ENCODE measurements at places on chromosomes 3 and 15.
A peak's percentile ranks its signal among the peaks of the same experiment; 100 is the strongest.

- no peak for DNase-seq
Measured at GRCh38 chr3:72487946-72488737, 360.1 kb downstream of the SHQ1 start.

GRCh38 chr3:173865900-173866498 lies 468.5 kb downstream of the NLGN1 start:
- no peak for DNase-seq

GRCh38 chr3:56219894-56220805 lies 248.1 kb downstream of the ERC2 start:
- DNase-seq = no peak

DNA sequence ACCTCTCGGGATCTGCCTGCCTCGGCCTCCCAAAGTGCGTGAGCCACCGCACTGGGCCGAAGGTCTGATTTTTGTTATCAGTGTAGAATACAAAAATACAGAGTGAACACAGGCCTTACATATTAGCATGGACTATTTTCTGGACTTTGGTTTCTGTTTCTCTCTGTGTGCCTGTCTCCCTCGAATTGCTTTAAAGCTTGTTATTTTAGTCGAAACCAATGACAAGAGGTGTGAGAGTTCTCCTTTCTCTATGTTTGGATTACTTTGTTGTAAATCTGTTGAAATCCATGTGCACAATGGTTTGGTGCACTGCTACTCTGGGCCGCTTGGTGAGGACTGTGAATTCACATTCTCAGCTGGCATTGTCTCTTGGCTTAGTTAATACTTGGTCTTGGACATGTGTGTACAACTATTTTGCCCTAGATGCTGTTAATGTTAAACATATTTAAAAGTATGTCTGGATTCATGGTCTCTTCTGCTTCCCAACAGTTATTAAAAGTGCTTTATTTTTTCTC lies 23.9 kb downstream of the MED12L start:
- no peak for DNase-seq

DNA sequence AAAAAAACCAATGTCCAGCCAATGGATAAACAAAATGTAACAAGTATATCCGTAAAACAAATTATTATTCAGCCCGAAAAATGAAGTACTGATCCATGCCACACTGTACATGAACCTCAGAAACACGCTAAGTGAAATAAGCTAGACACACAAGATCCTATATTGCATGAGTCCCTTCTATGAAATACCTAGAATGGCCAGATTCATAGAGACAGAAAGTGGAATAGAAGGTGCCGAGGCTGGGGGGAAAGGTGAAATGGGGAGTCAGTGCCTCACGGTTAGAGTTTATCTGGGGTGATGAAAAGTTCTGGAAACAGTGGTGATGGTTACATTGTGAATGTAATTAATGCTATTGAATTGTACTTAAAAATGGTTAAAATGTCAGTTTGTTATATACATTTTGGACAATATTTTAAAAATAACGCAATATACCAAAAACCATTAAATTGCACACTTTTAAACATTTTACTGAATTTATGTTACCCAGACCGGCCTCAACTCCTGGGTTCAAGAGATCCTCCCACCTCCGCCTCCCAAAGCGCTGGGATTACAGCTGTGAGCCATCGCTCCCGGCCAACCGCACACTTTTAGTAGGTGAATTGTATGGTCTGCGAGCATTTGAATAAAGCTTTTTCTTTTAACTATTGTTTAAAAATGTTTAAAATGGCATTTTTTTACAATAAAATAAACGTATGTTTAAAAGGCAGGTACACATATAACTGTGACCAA lies 2.1 kb downstream of the RNF168 start:
- no peak for DNase-seq

GRCh38 chr3:69161587-69162307 lies 39.4 kb upstream of the LMOD3 start:
- peak; percentile 7 for DNase-seq

- no peak for DNase-seq
Measured at GRCh38 chr3:2686816-2687502, 423.2 kb downstream of the IL5RA start.

DNA sequence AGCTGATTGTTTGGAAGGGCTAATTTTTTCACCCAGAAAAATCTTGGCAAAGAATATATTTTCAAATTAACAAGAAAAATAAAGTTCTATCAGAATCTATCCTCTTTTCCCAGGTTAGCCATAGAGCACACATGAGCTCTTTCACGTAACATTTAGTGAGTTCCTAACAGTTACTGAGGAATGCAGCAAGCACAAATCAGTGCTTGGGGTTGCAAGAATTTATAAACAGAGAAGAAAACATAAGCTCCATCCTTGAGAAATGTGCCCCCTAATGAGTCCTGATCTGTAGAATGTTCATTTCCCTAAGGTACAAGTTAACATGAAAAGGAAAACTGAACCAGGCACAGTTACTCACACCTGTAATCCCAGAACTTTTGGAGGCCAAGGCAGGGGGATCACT lies 13.9 kb downstream of the EOGT start:
- DNase-seq = no peak

DNA sequence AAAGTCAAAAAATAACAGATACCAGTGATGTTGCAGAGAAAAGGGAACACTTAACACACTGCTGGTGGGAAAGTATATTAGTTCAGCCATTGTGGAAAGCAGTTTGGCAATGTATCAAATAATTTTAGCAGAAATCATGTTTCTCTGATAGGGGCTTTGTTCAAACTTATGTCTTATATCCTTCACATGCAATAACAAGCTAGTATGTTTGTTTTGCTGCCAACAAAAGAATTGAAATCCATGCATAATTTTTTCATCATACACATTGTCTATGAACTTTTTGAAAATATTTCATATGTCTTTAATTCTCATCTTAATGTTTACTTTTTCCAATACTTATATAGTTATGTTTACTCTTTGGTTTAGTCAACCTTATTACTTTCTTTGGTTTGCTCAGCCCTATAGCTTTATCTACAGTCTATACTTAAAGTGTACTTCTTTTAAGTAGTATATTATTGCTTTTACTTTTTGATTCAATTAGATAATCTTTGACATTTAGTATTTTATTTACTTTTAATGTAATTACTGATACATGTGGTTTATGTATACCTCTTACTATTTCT lies 639.6 kb upstream of the CBLB start:
- no peak for DNase-seq

- no peak for DNase-seq
Measured at GRCh38 chr15:74055804-74056203, 26.5 kb downstream of the GOLGA6A start.

- DNase-seq = no peak
Measured at GRCh38 chr3:105103139-105103538, 263.6 kb upstream of the ALCAM start.

DNA sequence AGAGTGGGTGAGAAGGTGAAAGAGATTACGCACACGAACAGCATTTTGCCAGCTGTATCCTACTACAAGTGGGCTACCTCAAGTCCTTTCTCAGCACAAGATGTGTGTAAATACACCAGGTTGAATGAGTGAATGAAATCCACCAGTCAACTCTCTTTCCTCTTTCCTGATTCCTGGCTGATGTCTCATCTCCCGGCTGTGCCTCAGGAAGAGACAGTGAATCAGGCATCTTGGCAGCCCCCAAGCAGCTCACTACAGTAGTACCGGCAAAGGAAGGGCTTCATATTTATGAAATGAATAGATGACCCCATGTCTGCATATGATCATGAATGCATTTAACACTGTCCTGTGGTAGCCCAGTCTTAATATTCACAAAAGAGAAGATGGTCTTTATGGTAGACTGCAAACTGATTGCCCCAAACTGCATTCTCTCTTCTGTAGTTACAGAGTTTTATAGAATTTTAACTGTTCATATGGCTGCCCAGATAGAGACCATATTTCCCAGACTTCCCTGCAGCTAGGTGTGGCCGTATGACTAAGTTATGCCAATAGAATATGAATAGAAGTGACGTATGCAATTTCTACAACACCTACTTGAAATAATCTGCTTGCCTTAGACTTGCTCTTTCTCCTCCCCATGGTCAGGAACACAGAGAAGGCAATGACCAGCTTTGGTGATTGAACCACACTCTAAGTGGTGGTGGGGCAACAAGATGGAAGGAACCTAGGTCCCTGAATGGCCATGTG lies 22.7 kb downstream of the MGLL start:
- DNase-seq = no peak

GRCh38 chr3:46675426-46675825 lies 18.1 kb downstream of the ALS2CL start:
- no peak for DNase-seq

DNA sequence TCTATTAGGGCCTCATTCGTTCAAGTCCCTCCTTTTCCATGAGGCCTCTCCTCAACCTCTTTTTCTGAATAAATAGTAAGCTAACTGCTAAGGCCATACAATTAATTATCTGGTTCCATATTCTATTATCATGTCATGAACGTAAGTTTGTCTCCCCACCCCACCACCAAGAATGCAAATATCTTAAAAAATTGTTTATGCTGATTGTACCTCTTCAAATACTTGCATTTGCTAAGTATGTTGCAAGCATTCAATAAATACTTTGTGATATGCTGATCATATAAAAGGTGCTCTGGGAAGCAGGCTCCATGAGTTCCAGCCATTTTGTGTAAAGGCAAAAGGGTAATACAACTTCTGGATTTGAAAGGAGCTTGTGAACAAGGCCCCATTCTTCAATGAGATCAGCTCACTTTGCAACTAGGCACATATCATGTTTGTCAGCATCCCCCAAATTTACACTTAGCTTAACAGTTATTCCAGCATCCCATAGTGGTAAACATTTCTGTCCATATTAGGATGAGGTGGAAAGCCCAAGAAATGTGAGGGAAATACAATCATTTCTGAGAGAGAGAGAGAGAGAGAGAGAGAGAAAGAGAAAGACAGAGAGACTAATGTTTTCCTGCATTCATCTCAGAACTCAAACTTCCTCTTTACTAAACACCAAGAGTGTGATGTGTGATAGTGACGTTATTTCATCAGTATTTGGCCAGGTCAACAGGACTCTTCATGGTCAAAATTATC lies 33.2 kb downstream of the SLC12A8 start:
- no peak for DNase-seq

- no peak for DNase-seq
Measured at GRCh38 chr15:43325039-43325684, 5.2 kb downstream of the LCMT2 start.

DNA sequence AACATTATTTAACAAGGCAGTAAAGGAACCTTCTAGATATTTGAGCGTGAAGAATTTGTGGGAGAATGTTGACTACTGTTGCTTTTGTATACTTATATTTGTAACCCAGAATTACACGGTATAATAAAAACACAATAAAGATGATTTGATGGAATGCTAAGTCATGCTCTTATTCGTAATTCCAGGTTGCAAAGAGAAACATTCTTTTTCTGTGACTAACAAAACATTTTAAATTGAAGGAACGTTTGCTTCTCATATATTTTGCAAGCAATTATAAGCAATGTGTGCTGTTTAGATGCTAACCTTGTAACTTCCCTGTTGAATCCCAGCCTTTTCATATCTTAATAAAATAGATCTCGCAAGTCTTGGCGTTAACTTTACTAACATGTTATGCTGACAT lies 124.4 kb upstream of the CGNL1 start:
- DNase-seq = no peak

DNA sequence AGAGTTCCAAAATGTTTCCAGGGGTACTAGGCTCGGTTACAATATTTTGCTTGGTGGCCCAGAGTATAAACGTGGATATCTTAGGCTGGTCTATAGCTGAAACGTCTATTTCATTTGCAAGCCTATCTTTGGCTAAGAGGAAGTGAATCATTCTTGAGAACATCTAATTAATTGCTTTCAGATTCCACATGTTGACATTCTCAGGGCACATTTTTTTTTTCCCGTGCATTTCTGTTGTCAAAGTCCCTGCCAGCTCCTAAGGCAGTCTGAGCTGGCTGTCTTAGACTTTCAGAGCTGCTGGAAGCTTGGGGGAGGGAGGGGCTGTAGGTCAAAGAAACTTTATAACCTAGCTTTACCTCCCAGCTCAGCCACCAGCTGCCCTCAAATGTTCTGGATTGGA lies 23.2 kb upstream of the LAMP3 start:
- no peak for DNase-seq

DNA sequence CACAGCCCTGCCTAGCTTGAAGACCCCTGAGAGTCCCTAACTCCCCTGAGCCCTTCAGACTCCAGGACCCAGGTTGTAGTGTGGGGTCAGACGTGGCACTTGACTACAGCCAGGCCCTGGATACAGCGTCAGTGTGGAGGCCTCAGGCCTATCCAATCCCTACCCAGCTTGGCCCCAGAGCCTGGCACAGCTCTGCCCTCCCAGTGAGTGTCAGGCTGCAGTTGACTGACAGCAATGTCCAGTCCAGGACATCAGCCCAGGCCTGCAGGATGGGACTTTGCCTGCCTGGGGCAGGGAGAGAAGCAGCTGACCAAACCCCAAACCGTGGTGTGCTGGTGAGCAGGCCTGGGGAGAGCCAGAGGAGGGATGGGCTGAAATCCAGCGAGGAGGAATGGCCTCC lies 27.3 kb downstream of the KLF13 start:
- no peak for DNase-seq

Data from stimulated activated CD8-positive, alpha-beta memory T cell treated with anti-CD3 and anti-CD28 coated beads, Interleukin-7, amount 100 ng/mL, for 4 hours (primary cell).